ENCODE measurements at places on chromosomes 3 and 15.

GRCh38 chr3:38601956-38602550 is 47.4 kb downstream of the SCN5A start:
- DNase-seq = no peak

- DNase-seq = no peak
These were observed 18.9 kb upstream of the FEM1B start for GRCh38 chr15:68258692-68259091.

GRCh38 chr3:175179055-175179454 is 319.9 kb downstream of the NAALADL2 start:
- DNase-seq = no peak

GRCh38 chr3:184745526-184745925 is 33.7 kb upstream of the MAGEF1 start:
- no peak for DNase-seq

GRCh38 chr15:43702174-43702573 is 8.5 kb downstream of the CKMT1A start:
- DNase-seq = no peak

GRCh38 chr3:15845475-15845874 is 47.7 kb upstream of the ANKRD28 start:
- DNase-seq = no peak
